Activated CD4-positive, alpha-beta T cell treated with anti-CD3 and anti-CD28 coated beads, Interleukin-2, amount 50 U/mL, for 4 hours (primary cell): ENCODE measurements at places on chromosomes 3 and 15.

DNA sequence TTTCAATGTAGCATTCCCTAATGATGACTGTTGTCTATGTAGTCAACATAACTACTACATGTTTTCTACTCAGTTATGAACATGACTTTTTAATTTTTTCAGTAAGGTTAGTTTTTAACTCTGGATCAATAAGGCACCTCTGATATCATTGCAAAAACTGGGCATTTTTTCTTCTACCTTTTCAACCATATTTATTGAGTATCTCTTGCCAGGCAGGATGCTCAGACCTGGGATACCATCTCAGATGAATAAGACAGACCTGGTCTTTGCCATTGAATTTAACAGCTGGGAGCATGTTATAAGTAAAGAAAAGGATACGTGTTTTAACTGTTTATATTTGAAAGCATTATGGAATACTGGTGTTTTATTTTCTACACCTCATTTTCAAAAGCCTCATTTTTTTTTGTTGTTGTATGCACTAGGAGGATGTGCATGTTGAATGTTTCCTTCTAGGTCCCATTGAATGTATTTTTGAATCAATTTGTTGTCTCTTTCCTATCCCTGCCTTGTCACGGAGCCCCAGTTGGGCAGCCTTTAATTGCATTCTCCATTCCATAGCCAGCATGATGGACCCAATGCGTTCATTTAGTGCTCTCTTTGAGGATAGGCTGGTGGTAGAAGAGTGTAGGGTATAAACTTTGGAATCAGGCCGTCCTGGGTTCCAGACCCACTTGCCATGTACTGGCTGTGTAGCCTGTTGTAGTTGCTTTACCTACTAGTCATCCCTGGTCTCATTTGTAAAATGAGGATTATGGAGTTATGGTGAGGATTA lies 3.7 kb downstream of the TGFBR2 start:
- no peak for DNase-seq

- DNase-seq: no peak
Measured at GRCh38 chr15:29687204-29687815, 135.0 kb downstream of the TJP1 start.

DNA sequence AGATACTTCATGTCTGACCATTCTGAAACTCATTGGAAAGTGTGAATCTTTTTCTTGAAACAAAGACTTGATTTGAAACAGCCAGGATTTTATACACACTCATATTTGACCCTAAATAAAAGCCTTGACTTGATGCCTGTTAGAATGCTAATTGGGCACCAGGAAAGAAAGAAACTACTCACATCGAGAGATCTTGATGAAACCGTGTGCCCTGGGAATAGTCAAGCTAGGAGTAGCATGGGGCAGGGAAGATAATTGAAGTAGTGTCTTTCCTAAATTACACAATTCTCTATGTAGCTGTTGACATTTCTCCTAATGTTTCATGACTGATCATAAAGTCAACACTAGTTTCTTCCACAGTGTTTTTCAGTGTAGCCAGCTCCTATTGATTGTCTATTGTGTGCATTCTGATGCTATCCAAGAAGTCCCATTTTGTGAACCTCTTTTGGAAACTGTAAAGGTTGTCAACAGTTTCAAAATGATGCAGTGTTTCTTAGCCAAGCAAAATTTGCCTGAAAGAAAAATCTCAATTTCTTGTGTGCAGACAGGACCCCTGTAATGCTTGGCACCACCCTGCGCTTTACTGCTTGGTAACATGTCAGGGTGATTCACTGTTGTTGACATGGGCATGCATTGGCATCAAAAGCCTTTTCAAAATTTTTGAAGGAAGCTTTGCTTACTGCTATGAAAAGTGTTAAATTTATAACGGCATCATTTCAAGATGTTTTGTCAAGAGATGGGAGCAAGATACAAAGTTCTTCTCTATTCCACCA lies 52.5 kb upstream of the OTOL1 start:
- DNase-seq: no peak

GRCh38 chr3:154981664-154982063 lies 98.5 kb upstream of the MME start:
- DNase-seq: no peak

GRCh38 chr3:111859061-111859973 lies at the start of gene PHLDB2:
Gene PHLDB2, plus strand, starts transcription at chr3:111859265. Its CDS starts 24,813 bp downstream, at chr3:111884078.
- peak; percentile 43 for DNase-seq

DNA sequence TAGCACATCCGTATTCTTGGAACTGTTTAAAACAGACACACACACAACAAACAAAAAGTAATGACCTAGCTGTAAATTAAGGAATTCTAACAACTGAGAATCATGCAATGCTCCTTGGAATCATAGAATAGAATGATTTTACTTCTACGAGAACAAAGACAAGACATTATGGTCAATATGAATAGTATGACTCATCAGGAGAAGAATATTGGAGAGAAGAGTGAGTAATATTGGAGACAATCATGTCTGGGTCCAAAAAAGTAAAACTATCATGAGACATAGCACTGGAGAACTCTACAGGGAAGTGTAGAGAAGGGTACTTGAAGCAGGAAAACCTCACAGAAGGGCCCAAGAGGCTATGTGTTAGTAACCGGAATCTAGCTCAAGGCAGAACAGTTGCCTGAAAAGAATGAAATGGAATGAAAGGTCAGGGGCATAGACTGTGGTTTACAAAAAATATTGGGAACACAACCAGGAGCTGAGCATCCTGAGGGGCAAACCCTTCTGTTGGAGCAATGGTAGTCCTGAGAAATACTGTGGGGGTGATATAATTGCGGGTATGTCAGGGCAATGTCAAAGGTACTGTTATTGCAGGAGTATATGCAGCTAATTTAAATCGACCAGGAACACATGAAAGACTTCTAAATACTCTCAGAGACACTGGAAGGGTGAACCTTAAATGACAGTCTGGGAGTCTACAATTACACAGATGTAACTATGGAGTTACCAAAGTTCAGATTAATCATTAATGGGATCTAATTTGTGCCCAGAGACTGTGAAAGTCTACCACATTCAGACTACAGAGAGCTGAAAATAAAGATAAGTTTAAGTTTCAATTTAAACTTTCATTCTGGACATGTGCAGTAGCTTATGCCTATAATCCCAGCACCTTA lies 201.2 kb downstream of the BCHE start:
- DNase-seq: no peak

GRCh38 chr3:145752576-145752975 lies 408.4 kb downstream of the PLOD2 start:
- DNase-seq: no peak

- no peak for DNase-seq
Measured at GRCh38 chr3:193869221-193870201, 266.4 kb upstream of the HES1 start.

DNA sequence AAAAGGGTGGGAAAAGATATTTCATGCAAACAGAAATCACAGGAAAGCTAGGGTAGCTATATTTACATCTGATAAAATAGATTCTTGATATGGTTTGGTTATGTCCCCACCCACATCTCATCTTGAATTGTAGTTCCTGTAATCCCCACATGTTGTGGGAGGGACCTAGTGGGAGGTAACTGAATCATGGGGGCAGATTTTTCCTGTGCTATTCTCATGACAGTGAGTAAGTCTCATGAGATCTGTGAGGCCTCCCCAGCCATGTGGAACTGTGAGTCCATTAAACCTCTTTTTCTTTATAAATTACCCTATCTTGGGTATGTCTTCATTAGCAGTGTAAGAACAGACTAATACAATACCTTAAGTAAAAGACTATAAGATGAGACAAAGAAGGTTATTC lies 558.1 kb downstream of the RSL24D1 start:
- DNase-seq: no peak

DNA sequence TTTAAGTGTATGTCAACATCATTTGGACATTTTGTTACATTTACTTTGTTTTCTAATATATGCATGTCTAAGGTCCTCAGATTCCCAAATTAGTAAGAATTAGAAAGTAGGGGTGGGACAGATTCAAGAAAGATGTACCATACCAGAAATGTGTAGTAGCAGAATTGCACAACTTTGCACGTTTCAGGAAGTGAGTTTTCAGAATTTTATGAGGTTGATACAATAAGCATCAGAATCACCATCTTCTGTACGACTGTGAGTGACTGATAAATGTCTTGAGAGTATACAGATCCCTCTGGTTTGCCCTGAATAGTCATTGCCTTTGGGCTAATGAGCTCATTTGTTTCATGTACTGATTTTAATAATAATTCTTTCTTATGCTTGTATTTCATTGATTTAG lies 9.3 kb downstream of the ARIH2 start:
- DNase-seq: no peak

- DNase-seq: no peak
Measured at GRCh38 chr15:101183931-101184305, 67.9 kb downstream of the CHSY1 start.

GRCh38 chr3:60770532-60770931 lies 480.7 kb downstream of the FHIT start:
- DNase-seq: no peak

GRCh38 chr3:52524258-52524751 lies 9.4 kb downstream of the NT5DC2 start:
- DNase-seq: no peak

DNA sequence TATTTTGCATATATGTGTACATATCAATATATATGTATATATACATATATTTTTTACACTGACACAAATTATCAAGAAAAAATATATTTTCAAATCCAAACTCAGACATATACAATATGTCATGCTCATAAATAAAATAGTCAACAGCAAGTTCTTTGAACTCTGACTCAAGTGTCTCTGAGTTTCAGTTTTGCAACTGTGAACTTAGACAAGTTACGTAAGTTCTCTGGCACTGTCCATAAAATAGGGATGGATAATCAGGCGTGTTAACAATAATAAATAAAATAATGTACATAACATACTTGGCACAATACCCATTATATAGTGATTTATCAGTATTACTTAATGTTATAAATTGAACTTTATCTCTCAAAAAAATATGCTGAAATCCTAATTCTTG lies 12.1 kb upstream of the XRN1 start:
- DNase-seq: no peak
